Stimulated activated CD8-positive, alpha-beta memory T cell treated with anti-CD3 and anti-CD28 coated beads, Interleukin-7, amount 100 ng/mL, for 4 hours (primary cell): ENCODE measurements at places on chromosomes 3 and 15.
A peak's percentile ranks its signal among the peaks of the same experiment; 100 is the strongest.

GRCh38 chr3:127694467-127695215 lies 21.9 kb downstream of the ABTB1 start:
- DNase-seq, result no peak

DNA sequence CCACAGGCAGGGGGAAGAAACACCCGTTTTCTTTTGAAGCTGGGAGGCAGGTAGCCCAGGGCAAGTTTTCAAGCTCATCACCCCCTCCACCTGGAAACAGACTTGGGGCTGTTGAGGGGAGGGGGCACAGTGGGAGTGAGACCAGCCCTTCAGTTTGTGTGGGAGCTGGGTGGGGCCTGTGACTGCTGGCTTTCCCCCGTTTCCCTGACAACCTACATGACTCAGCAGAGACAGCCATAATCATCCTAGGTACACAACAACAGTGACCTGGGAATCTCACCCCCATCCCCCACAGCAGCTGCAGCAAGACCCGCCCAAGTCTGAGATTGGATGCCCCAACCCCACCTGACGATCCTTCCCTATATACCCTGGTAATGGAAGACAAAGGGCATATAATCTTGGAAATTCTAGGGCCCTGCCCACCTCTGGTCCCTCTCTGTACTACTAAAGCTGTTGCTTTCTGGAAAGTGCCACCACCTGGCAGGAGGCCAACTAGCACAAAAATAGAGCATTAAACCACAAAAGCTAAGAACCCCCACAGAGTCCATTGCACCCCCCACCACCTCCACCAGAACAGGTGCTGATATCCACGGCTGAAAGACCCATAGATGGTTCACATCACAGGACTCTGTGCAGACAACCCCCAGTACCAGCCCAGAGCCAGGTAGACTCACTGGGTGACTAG lies 422.2 kb upstream of the SGO1 start:
- no peak for DNase-seq

DNA sequence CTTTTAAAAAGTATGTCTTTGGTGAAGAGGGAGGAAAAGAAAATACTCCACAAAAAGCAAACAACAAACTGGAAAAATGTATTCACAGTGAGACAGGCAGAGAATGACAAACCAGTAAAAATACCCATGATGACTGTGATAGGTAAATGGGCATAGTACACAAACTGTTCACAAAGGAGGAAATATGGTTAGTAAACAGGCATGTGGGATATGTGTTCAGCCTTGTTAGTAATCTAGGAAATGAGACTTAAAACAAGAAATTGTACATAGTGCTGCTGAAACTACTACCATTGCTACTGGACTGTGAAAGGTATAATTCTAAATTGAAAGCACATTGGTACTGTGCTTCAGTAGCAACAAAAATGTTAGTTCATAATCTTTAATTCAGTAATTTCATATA lies 50.1 kb downstream of the UBE2E2 start:
- no peak for DNase-seq

- no peak for DNase-seq
Observed at GRCh38 chr3:50612234-50612882, 784 bp upstream of the CISH start.

DNA sequence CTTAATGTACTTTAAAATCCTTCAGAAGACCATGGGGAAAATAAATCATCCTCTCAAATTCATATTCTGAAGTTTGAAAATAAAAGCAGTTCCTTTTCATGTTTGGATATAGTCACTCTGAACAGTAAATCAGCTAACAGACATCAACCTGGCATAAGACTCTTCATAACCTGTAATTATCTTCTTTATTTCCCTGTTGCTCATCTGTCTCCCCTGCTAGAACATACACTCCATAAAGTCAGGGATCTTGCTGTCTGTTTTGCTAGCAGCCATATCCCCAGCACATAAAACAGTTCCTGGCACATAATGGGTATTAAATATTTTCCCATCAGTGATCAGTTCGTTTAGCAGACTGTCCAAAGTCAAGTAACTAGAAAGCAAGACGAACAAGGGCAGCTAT lies 11.2 kb downstream of the VGLL4 start:
- no peak for DNase-seq

- DNase-seq, result no peak
Observed at GRCh38 chr3:51966486-51966885, 768 bp downstream of the PCBP4 start.

DNA sequence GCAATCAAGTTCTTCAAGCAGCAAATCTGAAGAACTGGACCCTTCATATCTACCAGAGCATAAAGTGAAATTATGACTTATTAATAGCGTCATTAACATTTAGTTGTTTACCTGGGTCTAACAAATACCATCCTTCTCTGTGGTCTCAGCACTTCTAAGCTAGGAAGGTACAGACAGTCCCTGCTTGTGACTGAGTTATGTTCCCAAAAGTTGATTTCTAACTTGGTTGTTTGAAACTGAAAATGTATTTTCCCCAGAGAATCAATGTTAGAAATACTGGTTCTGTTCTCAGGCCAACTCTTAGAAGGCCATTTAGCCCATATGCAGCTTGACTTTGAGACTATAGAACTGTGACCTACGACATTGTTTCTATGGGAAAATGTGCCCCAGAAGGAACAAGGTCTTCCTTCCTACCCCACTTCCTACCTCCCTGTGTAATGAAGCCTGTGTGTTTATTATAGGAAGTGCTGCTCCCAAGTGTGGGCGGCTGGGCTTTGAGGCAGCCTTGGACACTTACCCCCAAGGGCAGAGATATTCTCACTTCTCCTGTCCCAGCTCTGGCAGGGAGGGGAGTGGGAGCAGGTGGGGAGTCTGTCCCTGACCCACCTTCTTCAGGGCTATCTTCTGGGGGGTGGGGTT lies 12.2 kb upstream of the MAPK6 start:
- DNase-seq, result no peak

DNA sequence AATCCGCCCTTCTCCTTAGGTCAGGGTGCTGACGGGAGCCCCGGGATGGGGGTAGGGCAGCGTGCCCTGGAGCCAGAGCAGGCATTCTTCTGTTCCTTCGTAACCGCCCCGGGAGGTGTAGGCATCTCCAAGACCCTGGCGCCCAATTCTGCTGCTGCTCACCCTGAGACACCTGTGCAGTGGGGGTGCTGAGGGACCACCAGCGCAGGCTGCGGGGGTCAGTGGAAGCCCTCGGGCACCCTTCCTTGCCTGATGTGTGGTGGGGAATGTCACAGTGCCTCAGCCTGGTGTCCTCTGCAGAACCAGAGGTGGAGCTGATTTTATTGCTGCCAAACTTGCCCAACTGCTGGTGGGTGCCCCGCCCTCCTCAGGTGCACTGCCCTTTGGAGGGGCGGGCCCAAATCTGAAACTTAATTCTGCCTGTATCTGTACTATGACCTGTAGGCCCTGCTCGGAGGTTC lies 7.3 kb downstream of the CSK start:
- DNase-seq, result no peak

- no peak for DNase-seq
Observed at GRCh38 chr15:70535071-70535954, 228.0 kb downstream of the UACA start.

GRCh38 chr15:33451385-33451784 lies 140.6 kb downstream of the RYR3 start:
- no peak for DNase-seq

DNA sequence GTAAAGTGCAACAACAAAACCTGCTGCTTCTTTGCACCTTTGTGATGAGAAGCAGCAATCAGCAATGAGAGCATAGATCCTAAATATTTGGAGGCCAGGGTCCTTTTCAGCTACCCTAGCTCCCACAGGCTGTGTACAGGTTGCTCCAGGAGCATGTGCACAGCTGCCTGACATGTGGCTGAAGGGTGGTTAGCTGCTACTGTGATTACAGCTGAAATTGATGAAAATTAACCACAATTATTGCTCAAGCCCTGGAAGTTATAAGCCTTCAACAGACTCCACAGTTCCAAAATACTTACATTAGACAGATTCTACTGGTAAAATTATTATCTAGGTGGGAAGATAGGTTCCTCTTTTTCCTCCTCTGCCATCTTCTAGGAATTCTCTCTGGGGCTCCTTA lies 28.5 kb downstream of the COMMD2 start:
- no peak for DNase-seq

- no peak for DNase-seq
Observed at GRCh38 chr15:38555686-38556334, 8.8 kb downstream of the RASGRP1 start.

DNA sequence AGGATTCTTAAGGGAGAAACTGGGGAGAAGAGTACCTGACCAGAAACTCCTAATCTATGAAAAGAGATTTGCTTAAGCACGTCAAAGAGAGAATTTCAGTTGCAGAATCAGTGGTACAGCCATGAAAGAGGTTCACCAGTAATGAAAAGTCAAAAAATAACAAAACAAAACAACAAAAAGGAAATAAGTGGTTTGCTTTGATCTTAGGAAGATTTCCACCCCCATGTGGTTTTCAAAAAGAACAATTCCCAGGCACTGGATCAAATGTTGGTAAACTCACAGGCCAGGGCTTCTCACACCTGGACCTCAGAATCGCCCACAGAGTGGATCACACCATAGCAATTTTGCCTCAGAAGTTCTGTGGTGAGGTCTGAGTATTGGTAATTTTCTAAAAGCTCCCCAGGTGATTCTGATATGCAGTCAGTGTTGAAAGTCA lies 67.5 kb downstream of the TMEM39A start:
- no peak for DNase-seq

DNA sequence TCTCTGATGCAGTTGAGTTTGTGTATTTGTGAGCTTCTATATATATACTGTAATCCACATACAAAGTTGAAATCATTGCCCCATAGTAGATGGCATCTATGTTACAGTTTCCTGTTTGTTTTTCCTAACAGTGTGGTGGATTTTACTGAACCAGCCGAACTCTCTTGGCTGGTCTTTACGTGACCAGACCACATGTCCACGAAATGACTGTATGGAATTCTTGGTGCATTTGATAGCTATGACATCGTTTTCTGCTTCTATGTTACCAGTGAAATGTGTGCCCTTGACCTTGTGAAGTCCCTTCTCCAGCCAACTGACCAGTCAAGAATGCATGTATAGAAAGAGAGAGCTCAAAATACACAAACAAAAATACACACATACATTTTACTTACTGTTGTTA lies 1.8 kb downstream of the KCNMB2 start:
- DNase-seq, result no peak

DNA sequence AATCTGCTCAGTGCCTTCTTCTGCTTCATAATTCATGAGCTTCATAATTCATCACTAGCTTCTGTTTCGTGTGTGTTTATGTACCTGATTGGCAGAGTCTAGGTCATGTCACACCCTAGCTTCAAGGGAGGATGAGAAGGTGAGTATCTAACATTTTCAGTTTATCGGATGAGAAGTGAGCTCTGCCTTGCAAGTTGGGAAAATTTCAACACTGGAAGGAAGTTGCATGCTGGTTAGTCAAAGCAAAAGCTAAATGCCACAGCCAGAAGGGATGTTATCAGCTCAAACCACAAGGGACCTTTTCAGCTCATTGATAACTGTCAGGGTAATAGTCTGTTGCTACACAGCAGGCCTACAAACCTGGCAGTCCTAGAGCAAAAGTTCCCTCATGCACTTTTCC lies 7.3 kb upstream of the TNFSF10 start:
- no peak for DNase-seq

DNA sequence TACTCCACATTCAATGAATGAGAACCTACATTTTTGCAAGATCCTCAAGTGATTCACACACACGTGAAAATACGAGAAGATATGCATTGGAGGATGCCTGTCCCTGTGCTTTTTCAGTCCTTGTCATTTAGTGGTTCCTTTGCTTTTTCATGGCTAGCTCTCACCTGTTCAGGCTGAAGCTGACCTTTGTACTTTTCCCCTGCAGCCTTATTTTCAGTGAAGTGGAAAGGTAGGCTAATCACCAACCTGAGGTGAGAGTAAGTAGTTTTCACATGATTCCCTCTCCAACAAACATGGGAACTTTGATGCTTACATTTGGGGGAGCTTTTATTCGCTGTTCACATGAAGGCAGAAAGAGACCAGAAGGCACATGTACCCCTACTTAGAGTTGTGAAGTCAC lies 8.3 kb downstream of the ITPR1 start:
- no peak for DNase-seq

DNA sequence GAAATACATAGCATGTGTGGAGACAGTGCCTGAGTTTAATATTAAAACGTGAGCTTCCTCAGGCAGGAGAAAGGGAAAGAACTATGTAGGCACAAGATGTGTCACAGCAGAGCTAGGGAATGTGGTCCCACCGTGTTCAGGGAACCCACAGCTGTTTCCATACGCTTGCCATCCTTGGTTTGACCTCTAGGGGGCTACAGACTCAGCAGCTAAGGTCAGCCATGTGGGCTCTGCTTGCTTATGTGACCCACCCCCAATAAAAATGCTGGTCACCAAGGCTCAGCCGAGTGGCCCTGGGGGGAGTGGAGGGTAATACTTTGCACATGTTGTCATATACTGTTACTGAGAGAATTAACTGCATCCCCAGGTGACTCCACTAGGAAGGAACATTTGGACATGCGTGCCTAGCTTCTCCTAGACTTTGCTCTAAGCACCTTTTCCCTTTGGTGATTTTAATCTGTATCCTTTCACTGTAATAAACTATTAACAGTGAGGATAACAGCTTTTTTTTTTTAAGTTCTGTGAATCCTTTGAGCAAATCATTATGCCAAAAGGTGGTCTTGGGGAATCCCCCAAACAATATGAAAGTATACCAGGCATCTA lies 3.3 kb downstream of the TUBGCP5 start:
- DNase-seq, result peak; percentile 8

GRCh38 chr3:42013691-42014457 lies 52.0 kb upstream of the ULK4 start:
- peak; percentile 23 for DNase-seq

DNA sequence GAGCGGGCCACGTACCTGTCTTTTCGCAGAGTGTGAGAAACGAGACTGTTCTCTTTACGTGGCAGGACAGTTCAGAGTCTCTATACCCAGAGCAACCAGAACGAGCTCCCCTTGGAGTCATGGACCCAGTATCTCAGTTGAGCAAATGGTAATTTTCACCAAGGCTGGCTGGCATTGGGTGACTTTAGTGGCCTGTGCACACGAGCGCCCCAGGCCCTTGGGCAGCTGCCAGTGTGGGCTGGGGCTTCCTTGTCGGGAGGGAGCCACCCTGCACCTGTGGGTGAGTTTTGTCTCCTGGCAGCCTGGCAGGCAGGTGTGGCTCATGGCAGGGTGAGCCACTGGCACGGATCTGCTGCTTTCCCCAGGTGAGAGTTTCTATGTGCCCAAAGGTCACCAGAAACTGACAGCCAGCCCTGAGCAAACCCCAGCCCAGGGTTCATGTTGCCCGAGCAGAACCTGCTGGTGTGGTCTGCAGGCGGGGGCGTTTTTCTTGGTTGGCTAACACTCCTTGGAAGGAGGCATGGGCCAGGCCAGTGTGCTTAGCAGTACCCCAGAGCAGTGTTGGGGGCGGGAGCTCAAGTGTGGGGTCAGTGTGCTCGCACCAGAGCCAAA lies 135.0 kb downstream of the TJP1 start:
- no peak for DNase-seq
